ENCODE measurements at places on chromosomes 5 and 9.

DNA sequence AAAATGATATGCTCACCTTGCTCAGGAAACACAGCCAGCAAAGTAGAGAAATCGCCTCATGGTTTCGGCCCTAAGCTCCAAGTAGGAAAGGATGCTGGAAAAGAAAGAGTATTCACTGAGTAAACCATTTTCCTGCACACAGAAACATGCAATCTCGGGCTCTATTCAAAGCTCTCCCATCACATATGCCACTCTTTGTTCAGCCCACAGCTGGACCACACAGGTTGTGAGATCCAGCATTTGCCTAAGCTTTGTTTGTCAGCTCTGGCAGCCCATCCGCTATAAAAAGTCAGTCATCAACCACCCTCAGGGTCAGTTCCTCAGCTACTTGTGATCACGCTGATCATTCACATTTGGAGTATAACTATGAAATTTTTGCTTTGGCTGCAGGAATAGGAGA is 96.5 kb upstream of the SMARCA2 start:
- no peak for DNase-seq

DNA sequence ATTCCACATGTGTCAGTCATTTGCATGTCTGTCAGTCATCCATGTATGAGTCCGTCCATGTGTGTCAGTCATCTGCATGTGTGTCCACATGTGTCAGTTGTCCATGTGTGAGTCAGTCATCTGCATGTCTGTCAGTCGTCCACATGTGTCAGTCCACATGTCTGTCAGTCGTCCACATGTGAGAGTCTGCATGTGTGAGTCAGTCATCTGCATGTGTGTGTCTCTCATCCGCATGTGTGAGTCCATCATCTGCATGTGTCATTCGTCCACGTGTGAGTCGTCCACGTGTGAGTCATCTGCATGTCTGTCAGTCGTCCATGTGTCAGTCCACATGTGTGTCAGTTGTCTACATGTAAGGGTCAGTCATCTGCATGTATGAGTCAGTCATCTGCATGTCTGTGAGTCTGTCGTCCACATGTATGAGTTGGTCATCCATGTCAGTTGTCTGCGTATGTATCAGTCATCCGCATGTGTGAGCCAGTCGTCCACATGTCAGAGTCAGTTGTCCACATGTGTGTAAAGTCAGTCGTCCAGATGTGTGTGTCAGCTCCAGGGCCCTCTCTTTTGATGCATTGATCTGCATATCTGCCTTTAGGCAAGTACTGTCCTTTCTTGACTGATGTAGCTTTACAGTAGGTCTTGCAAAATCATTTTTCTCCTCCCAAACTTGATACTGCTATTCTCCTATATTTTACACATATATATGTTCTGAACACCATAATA is 72.5 kb upstream of the CACNA1B start:
- no peak for DNase-seq

DNA sequence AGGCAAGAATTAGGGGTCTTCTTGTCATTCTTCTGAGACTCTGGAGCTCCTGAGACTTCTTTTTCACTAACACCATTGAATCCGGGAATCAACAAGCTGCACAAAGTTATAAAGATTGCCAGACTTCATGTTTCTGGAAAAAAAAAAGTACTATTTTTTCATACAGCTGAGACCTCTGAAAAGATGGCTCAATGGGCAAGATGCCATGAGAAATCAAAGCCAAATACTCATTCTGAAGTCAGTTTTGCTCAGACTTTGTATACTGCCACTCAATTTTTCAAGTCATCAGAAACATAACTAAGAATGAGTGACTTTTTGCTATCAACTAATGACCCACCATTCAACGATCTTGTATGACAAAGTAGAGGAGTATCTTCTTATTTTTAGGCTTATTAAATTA is 512.0 kb downstream of the RAB3C start:
- no peak for DNase-seq

DNA sequence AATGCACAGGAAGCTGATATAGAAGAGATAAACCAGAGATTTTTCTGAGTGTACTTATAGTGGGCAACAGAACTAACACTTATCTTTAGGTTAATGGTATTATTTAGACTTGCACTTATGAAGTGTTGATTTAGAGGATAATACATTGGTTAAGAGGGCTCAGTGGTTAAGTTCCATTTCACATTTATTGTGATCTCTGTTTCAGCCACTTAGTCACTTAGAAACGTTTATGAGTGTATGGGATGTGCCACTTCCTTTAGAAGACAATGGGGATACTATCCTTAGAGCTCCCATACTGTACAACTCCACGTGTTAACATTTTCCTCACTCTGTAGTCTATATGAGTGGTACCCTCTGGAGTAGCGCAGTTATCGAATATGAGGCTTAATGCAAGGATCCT is 57.5 kb downstream of the PIP5K1B start:
- DNase-seq = no peak

DNA sequence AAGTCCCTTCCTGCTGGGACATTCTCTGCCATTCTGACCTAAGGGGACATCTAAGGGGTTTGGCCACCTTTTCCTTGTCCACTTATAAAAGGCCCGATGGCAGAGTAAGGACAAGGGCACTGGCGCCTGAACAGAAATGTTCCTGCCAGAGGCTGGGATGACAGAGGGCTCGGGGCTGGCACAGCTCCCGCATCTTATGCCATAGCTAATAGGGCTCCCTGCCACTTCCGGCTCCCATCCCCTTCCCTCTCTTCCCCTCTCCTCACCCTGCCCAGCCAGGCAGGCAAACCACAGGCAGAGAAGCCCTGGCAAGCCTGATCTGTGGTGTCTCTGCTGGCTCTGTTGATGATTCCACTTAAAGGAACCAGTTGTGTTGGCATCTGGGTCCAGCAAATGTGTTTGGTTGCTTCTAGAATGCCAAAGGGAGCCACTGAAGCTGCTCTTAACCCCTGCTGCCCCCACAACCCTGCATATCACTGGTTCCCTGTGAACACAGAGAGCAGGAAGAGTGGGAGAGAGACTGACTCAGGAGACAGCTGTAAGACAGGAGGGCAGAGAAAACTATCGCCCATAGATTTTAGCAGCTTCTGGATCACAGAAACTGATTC is 18.4 kb upstream of the ADRA1B start:
- no peak for DNase-seq

DNA sequence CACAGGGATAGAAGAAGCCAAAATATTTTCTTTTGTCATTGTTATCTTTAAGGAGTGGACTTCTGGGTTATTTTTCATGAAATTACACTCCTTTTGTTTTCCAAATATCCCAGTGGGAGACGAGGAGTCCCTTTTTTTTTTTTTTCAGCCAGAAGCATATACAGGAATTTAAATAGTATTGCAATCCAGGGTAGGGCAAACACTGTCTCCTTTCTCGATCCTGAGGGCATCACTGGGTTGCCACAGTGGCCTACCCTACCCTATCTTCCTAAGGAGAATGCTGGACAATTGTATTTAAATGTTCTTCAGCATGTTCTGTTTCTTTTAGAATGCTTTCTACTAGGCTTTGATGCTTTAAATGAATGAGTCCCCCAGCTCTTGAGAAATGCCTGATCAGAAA is 47.9 kb downstream of the LRRC70 start:
- no peak for DNase-seq

DNA sequence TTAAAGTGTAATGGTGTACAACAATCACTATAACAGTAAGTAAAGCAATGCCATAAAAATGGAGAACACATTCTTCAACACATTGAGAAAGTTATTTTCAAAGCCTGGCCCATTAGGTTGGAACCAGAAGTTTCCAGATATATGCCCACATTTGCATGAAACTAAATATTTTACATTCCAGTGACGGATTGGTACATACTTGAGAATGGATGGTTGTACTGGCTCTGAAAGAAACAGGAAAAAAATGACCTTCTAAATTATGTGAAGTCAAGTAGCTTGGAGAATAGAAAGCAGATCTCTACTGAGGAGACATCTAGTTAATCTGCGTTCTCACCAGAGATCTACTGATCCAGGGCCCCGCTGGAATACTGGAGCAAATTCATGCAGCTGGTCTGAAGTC is 1037.0 kb downstream of the NR2F1-AS1 start:
- DNase-seq = no peak

DNA sequence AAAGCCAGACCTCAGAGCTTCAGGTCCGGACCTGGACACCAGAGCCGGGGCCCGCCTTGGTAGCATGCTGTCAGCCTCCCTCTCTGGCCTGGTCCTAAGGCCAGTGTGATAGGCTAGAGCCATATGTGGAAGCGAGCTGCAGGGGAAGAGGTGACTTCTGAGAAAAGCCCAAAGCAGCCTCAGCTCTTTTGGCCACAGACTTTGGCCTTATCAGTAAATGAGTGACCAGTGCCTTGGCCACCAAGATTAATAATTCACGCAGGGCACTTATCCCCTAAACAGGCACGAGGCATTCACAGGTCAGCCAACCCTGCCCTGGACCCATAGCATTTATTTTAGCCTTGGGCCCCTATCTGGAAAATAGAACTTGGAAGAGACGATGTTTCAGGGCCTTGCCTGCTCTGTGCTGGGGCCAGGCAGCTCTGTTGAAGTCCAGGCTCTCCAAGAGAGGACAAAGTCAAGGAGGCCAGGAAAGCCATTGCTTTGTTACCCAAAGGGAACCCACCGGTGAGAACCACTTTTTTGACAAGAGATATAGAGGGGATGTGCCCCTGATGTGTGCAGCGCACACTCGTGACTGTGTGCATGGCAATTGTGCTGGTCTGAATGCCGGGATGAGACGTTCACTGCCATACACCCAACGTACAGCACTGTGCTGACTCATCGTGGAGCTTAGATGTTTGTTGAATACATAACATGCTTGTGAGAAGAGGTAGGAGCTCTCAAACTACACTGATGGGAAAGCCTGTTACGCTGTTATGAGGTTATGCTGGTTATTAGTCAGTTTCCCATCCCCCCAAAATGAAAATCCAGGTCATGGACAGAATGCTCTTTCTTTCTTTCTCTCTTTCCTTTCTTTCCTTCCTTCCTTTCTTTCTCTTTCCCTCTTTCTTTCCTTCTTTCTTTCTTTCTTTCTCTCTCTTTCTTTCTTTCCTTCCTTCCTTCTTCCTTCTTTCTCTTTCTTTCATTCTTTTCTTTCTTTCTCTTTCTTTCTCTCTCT is 5.0 kb upstream of the SLC34A1 start:
- no peak for DNase-seq

DNA sequence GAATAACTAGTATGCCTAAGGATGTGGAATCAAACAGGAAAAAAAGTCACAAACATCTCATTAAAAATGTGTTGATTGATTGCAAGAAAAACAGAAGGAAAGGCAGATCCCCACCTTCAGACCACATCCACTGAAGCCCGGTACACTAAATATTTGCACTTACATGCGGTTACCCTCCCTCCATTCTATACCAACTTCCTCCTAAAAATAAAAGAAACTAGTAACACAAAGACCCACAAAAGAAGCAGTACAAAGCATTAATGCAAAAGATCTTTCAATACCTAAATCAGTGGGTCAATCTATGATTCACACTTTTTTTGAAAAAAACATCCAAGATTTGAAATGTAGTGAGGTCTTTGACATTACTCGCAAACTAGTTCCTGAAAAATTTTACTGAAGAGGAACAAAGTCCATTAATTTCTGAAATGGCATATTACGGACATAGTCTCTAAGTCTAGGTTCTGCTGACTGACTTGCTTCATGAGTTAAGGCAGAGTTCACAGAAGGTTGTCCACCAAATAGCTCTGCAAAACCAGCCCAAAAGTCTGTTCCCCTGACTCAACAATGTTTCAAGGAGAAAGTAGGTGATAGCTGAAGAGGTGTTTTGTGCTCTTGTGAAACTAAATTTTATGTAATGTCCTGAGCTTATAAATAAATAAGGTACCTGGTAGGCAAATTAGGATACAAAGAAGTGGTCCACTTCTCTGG is 100.7 kb downstream of the PAM start:
- no peak for DNase-seq

DNA sequence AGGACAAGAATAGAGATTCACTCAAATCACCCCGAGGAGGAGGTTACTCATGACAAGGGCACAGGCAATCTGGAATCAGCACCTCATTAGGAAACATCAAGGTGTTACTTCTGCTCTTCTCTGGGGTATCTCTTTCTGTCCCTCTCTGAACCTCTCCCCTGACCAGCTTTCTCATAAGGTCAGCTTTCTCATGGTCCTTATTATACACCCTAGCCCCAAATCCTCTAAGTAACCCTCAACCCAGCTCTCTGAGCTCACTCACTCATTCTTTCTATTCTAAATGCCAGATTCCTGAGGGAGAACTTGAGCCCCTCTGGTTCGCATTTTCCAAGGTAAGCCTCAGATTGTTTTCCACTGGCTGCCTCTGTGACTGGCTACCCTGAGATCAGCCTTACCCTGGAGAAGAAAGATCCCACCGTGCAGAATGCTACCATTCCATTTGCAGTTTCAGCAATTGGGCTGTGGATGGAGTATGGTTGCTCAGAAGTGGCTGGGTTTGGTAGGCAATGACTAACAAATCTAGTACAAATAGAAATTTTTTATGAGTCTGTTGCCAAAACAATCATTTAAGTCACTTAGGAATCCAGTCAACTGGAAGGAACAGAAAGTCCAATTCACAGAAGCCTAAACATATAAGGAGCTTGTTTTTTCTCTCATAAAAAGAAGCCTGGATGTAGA is 9.0 kb upstream of the TIMD4 start:
- no peak for DNase-seq

DNA sequence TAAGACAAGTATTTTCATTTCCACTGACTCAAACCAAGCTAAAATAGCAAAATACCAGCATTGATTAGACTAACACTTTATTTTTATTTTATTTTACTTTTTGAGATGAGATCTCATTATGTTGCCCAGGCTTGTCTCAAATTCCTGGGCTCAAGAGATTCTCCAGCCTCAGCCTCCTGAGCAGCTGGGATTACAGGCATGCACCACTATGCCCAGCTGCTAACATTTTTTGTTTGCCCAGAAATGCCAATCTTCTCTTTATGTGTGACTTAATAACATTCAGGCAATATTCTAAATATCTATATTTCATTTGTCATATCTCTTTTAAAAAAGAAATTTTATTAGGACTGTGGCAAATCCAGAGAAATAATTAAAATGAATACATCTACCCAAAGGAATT is 55.0 kb downstream of the OXCT1 start:
- DNase-seq = no peak

- DNase-seq = no peak
Observed at GRCh38 chr9:79551586-79551985, 20.2 kb upstream of the TLE4 start.

DNA sequence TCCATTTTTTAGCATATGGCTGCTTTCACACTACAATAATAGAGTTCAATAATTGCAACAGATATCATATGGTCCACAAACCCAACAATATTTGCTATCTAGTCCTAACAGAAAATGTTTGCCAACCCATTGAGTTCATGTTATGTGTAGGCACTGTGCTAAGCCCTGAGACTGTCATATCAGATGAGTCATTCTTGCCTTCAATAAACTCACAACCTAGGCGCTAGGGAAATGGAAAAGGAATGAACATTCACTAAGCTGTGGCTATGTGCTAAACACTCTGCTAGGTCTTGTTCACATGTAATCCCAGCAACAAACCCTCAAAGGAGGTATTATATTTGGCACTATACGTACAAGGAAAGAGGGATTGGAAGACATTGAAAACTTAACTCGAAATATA is 8.4 kb upstream of the TIMD4 start:
- DNase-seq = no peak
